Fibroblast of the conjunctiva (primary cell): ENCODE measurements at places on chromosomes 7 and 10.

DNA sequence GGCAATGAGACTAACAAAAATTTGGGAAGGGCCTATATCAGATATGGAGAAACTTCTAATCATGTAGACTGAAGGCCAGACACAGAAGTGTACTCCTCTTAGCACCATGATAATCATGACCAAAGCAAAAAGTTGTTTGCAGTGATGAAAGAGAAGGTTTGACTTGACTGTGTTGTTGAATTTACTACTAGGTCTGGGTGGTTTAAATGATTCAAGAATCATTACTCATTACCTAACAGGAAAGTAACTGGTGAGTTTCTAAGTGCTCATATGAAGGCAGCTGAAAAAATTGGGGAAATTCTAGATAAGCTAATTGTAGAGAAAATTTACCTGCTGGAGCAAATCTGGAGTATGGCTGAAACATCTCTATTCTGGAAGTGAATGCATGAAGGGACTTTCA, 451.5 kb upstream of the SORCS1 start:
- DNase-seq = no peak

DNA sequence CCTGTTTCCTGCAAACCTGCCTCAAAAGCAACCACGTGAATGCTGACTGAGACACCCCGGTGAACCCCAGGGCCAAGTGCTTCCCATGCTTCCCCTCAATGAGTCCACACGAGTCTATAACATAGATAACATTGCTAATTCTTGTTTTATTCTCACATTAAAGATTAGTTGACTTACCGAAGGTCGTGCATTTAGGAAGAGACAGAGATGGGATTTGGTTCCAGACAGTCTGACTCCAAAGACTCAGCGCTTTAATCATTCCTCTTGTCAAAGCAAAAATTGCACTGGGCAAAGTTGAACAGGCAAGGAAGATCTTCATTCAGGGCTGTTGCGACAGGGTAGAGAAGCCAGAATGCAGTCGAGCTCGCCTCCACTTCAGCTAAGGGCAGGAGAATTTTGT, 435.6 kb upstream of the C7orf33 start:
- no peak for DNase-seq

GRCh38 chr10:126504063-126504760, 115.9 kb upstream of the ADAM12 start:
- DNase-seq = peak; percentile 53

- no peak for DNase-seq
Measured at GRCh38 chr7:84654273-84654672, 459.7 kb upstream of the SEMA3A start.

DNA sequence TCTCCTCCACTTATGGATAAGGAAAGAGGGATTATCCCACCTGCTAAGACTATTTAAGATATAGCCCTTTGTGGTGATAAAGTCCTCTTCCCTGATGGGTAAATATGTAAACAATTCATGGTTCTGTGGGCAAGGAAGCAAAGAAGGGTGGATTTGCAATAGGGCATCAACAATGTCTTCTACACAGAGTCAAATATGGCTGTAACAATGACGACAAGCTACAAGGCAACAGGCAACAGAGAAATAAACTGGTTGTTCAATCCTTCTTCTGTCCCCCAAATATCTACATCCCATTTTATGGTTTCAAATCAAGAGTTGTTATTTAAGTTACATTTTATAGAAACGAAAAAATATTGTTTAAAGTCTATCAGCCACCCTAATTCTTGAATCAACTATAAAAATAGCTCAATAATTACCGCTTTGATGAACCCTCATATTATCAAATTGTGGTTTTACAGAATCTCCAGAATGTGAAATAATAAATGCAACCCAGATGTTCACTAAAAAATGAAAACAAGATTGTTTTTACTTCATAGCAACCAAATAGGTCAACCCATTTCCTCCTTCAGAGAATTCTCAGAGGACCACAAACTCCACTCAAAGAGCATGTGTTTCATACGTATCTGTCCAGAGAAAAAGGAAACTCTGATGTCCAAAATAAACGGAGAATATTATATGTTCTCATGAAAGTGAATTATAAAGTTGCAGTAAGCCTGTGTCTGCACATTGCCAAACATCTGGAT, 13.8 kb downstream of the CYTH3 start:
- peak; percentile 92 for DNase-seq

DNA sequence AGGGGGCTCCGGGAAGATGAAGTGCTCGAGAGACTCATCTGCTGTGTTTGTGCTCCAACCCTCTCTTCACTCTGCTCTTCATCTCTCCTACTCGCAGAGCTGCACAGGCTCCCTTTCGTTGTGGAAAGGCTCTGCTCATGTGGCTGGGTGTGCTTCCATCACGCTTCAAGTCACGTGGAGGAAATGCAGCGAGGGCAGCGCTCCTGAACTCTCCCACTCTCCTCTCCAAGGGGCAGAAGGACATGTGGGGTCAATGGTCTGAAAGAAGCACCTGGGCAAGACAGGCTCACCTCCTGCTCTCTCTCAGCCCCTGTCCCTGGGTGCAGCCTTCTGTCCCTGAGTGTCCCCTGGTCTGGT, 72.6 kb downstream of the USP6NL start:
- DNase-seq = no peak

DNA sequence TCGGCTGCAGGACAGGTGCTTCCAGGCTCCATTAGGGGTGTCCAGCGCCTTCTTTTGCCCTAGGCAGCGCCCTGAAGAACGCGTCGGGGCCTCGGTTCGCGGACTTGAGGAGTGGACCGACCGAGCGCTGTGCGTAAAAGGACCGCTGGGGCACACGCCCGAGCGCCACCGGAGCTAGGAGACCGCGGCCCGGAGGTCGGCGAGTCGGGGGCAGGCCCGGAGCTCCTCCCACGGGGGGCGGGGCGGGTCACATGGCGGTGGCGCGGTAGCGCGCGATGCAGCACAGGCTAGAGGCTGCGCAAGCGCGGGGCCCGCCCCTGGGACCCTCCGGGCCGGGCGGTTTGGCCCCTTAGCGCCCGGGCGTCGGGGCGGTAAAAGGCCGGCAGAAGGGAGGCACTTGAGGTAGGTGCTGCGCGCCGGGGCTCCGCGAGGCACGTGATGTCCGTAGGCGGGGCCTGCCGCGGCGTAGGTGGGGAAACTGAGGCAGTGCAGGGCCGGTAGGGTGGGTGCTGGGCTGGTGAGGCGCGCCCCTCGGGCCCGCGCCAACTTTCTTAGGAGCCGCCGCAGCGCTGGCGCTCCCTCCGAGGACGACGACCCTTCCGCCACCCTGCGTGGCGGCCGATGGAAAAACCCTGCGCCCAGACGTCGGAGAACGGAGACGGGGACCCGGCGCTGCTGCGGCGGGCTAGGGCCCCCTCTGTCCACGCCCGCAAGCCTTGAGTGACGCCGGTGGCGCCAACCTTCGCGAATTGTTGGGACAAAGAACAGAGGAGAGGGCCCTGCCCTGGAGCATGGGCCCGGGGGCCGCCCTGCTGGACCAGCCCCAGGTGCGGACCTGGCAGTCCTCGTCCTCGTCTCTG, at the start of gene PRXL2A:
Gene PRXL2A, plus strand, starts transcription at position 310 of the 860 bp plus-strand sequence. CDS start 11,917 bp downstream, outside the sequence.
- no peak for DNase-seq

DNA sequence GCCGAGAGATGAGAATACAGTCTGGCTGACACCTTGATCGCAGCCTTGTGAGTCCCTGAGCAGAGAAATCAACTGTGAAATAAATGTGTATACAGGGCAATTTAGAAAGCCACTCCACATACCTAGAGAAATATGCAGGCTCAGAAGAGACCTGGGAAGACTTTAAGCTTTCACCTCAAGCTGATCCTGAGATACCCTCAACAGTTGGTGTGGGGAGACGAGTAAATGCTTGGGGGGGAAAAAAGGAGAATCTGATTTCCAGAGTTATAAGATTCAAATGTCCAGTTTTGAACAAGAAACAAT, 123.5 kb downstream of the SMURF1 start:
- DNase-seq = no peak

GRCh38 chr7:138243430-138243829, 167.2 kb downstream of the AKR1D1 start:
- DNase-seq = no peak

DNA sequence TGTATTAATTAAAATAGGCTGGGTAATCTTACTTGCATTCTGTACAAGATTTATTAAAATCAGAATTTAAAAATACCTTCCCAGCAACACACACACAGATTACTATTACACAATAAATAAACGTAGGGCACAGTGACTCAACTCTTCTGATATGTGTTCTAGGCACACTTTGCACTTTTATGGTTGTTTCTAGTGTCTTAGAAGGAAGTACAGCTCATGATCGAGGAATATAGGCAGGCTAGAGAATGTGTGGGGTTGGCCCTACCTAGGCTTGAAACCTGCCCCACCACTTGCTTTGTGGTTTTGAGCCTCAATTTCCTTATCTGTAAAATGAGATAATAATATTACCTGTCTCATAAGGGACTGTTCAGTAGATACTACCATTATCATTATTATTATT, 30.5 kb downstream of the ARMC3 start:
- DNase-seq = no peak

DNA sequence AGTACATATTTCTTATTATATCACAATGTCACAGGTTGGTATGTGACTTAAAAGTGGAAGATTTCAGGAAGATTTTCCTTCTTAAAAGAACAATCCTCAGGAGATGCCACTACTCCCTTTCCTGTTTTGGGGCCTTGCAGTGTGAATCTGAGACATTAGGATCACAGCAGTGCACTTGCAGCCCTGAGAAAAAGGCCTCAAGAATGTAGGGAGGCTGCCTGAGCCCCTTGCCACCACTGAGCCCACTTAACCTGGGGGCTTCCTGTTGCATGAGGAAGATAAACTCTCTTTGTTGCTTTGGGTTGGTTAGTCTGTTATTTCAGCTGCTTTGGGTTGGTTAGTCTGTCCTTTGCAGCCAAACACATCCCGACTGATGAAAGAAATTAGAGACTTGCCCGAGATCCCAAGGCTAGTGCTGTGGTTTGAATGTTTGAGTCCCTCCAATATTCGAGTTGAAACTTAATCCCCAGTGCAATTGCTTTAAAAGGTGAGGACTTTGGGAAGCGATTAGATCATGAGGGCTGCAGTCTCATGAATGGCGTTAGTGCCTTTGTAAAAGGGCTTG, 151.3 kb upstream of the SP4 start:
- no peak for DNase-seq

DNA sequence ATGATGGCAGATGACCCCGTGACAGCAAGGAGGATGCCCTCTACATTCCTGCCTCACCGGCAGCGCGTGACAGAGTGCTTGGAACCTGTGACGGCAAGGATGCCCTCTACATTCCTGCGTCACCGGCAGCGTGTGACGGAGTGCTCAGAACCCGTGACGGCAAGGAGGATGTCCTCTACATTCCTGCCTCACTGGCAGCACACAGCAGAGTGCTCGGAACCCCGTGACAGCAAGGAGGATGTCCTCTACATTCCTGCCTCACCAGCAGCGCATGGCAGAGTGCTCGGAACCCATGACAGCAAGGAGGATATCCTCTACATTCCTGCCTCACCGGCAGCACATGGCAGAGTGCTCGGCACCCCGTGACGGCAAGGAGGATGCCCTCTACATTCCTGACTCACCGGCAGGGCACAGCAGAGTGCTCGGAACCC, 231.0 kb downstream of the DIP2C start:
- DNase-seq = no peak

GRCh38 chr10:48768926-48769325, 84.3 kb downstream of the WDFY4 start:
- DNase-seq = no peak

DNA sequence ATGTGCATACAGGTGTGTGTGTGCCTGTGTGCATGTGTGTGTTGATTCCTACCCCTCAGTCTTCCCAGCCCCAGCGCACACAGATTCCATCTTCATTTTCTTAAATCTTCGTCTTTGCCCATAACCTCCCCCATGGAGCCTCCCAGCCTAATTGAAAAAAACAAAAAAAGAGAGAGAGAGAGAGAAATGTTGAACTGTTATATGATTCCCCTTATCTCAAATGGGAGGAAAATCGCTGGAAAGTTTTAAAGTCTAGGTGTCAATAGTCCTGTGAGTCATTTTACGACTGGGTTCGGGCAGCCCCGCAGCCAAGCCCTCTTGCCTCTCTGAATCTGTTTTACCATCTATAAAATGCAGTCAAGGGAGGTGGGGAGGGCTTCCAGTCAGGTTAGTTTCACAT, 60.9 kb downstream of the SPOCK2 start:
- DNase-seq = no peak

DNA sequence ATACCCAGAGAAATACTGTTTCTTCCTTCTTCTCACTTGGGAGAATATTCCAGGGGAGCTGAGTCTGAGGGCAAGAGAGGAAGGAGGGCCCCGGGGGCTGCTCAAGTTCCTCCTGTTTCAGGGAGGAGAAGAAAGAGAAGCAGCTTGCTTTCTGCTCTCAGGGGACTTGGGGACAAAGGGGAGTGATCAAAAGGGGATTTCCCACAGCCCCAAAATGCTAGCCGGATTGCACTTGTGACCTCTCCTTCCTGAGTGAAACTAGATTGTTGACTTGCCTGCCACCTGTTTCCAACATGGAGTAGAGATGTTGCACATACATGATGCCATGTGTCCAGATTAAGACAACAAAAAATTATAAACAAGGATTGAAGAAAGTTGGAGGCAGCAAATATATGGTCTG, 28.7 kb upstream of the PDCD4 start:
- DNase-seq = no peak

DNA sequence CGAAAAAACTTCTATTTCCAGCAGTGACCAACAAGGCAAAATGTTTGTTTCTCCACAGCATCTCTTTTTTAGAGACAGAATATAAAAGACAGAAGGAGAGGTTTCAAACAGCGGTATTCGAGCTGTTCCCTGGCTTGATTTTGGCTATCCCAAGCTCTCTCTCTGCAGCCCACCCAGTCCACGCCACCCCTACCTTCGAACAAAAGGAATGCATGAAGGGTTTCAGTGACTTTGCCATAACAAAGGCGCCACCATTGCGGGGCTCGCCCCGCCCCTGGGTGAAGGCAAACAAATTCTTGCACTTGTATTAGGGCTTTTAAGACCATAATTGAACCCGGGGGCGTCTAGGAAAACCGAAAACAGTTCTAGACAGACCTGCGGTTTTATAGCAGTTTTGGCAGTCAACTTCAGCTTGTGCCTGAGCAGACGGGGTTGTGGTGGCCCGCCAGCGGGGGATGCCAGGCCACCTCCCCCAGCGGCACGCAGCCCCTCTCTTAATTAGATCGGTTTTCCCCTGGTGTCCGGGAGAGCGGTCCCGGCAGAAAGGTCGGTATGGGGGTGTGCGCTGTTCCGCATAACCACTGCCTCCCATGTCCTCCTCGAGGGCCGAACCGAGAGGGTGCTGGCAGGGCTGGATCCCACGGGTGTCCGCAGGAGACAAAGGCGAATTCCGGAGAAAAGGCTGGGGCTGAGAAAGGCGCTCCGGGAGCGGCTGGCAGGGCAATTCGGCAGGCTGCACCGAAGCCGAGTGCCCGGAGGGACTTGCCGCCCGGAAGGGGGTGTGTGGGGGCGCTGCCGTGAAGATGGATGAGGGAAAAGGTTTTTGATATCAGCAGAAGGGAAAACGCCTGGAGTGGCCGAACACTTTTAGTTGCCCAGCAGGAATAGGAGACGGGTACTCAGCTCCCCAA, 2.7 kb upstream of the HOXA11 start:
- no peak for DNase-seq

- no peak for DNase-seq
Measured at GRCh38 chr7:32161708-32162107, 91.5 kb upstream of the PDE1C start.

DNA sequence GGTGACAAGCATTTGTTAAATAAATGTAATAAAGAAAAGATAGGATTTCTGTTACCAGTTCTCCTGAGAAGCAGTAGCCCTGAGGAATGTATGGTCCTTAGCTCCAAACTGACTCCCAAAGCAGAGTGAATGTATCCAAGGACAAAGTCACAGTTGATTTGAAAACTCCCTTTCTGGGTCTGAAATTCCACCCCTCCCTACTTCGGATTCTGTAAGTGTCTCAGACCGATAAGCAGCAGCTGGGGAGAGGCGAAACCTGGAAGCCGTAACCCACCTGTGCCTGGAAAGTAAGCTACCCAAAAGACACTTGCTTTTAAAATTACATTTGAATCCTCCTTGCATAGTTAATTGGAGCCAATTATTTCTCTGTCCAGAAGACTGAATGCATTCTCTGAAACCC, 122.9 kb upstream of the FRMD4A start:
- DNase-seq = no peak
